ENCODE measurements at places on chromosomes 5 and 9.

- DNase-seq: no peak
These were observed 120.9 kb downstream of the CCDC192 start for GRCh38 chr5:127824126-127824525.

DNA sequence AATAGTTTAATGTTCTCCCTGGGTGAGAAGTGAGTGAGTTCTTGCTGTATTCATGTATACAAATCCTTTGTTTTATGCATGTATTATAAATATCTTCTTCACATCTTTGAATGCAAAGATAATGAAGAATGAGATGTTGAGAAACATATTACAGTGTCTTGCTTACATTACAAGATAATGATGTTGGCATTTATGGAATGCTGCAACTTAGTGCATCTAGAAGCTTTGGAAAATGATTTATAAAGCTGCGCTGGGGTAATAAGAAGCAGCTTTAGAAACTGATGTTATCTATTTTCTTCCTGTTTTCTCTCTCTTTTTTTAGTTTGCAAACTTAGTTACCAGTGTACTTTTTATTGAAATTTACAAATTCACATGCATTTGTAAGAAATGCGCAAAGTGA is 673.4 kb downstream of the KCTD16 start:
- no peak for DNase-seq

DNA sequence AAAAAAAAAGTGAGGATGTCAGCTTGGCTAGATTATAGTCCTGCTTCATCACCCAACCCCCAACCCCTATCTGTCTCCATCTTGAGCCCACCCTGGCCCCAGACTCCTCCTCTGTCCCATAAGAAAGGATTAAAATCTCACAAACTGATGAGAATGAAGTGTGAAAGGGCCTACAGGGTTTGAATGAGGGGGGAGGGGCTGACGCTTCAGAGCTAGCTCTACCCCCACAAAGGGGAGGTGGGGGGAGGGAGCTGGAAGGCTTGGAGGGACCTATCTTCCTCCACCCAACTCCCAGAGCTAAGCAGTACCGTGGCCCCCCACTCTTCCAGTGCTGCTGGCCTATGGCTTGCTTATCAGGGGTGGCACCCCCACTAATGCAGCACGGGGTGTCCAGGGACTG is 43.7 kb upstream of the HAND1 start:
- no peak for DNase-seq

- DNase-seq: no peak
These were observed 720.6 kb downstream of the SEMA5A start for GRCh38 chr5:8825139-8825757.

DNA sequence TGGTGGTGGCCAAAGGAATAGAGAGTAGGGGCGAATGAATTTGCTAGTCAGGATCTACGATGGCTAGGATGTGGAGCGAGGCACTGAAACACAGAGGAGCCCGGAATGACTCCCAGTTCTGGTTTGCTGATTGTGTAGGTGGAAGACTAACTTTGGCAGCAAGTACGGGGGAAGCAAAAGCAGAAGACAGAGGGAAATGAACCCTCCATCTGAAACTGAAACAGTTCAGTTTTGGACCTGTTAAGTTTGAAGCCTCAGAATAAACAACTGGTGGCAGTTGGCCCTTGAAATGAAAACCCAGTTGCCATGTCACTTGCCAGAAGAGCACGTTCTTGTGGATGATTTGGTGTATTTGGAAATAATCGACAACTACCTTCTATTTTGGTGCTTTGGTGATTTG is 15.4 kb upstream of the SMIM15 start:
- no peak for DNase-seq

DNA sequence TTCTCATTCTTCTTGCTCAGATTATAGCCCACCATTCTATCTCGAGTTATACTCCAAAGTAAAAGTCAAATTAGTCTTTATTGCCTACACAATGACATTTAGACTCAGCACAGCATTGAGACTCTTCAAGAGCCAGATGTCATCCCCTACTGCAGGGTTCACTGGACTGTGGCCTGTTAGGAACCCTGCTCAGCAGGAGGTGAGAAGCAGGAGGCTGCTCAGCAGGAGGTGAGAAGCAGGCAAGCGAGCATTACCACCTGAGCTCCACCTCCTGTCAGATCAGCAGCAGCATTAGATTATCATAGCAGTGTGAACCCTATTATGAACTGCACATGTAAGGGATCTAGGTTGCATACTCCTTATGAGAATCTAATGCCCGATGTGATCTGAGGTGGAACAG is 12.7 kb upstream of the LIFR start:
- DNase-seq: no peak

- DNase-seq: peak; percentile 42
These were observed 22.9 kb upstream of the NREP start for GRCh38 chr5:111779922-111780292.

GRCh38 chr5:94855543-94855942 is 237.1 kb downstream of the SLF1 start:
- no peak for DNase-seq

DNA sequence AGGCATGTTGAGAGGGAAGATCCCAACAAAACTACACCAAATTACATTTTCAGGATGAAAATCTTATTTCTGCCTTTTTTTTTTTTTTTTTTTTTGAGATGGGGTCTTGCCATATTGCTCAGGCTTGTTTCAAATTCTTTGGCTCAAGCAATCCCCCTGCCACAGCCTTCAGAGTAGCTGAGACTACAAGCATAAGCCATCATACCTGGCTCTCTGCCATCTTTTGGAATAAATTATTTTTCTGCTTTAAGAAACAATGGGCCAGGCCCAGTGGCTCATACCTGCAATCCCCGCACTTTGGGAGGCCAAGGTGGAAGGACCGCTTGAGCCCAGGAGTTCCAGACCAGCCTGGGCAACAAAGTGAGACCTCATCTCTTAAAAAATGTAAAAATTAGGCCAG is 14.3 kb downstream of the AFF4 start:
- DNase-seq: no peak

DNA sequence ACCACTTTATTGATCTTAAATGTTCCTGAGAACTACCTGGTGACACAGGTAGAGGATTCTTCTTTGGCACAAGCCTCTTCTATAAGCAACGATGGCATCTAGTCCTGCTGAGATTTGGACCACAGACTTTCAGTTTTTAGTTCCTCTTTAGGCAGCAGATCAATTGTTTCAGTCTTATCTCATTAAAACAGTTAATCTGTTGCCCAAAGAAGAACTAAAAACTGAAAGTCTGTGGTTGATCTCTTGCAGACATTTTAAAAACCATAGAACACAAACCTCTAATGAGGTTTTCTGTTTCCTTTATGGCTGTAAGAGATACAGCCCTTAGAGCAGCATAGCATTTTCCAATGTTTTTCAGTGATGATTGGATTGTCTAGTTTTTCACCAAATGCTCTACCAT is 480.9 kb downstream of the MTRR start:
- DNase-seq: no peak

- DNase-seq: no peak
These were observed 46.9 kb upstream of the TESK1 start for GRCh38 chr9:35558185-35558584.

- DNase-seq: no peak
These were observed 294.7 kb upstream of the DMRT1 start for GRCh38 chr9:546797-547223.

- DNase-seq: no peak
These were observed 106.0 kb downstream of the MVB12B start for GRCh38 chr9:126432659-126433058.

DNA sequence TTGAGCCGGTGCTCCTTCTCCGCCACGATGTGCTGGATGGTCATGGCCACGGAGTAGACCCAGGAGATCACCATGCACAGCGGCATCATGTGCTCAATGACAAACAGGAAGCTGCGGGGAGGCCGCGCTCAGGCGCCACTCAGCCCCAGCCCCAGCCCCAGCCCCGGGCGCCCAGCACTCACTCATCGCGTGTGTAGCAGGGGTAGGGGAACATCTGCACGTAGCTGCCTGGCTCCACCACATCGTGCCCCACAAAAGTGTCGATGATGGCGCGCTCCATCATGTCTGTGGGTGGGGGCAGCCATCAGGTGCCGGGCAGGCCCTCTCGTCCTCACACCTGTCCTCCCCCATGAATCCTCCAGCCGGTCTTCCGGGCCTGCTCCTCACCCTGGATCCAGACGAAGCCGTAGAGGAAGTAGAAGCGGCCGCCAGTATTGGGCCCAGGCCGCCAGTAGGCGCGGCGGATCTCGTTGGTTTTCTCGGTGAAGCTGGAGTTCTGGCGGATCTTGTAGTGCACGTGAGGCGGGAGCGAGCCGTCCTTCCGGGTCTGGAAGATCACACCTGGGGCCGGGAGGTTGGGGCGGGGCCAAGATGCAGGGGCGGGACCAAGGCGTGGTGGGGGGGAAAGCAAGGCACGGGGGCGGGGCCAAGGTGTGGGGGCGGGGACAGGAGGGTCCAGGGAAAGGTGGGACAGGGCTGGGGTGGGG is 10.1 kb downstream of the ABCA2 start:
- DNase-seq: no peak

- peak; percentile 75 for DNase-seq
These were observed 8.3 kb downstream of the OTP start for GRCh38 chr5:77630114-77630680.

DNA sequence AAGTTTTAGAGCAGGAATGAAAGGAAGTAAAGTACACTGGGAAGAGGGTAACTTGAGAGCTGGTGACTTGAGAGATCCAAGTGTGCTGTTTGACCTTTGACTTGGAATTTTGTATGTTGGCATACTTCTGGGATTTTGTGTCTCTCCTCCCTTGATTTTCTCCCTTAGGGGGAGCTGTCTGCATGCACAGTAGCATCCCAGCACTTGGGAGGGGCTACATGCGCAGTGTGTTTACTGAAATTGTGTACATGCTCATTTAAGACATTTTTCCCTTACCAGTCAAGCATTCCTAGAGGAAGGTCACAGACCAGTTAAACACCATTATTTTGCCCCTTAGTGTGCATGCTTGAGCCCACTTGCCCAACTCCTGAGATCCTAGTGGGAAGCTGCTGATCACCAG is 120.1 kb downstream of the ZNF622 start:
- no peak for DNase-seq

DNA sequence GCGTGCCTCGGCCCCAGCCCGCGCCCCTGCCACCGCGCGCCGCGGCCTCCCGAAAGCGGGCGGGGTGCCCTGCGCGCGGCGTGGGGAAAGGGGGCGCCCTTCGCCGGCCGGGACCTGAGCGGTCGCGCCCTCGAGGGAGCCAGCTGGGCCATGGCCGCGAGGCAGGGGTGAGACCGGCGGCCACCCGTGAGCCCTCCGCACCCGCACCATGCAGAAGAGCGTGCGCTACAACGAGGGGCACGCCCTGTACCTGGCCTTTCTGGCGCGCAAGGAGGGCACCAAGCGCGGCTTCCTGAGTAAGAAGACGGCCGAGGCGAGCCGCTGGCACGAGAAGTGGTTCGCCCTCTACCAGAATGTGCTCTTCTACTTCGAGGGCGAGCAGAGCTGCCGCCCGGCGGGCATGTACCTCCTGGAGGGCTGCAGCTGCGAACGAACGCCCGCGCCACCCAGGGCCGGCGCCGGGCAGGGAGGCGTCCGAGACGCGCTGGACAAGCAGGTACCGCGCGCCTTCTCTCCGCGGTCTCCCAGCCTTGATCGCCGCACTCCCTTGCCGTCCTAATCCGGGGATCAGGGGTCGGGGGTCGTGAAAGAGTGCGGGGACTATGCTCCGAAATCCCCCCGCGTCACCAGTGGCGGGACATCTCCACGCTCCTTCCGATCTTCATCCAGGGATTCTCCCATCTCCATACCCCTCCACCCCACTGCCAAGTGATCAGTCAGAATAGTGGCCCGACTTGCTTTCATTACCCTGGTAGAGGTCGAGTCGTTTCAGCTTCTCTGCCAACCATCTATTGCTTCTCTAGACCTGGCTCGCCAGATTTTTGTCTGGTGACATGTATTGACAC is 590 bp downstream of the RASGRF2 start:
- no peak for DNase-seq

DNA sequence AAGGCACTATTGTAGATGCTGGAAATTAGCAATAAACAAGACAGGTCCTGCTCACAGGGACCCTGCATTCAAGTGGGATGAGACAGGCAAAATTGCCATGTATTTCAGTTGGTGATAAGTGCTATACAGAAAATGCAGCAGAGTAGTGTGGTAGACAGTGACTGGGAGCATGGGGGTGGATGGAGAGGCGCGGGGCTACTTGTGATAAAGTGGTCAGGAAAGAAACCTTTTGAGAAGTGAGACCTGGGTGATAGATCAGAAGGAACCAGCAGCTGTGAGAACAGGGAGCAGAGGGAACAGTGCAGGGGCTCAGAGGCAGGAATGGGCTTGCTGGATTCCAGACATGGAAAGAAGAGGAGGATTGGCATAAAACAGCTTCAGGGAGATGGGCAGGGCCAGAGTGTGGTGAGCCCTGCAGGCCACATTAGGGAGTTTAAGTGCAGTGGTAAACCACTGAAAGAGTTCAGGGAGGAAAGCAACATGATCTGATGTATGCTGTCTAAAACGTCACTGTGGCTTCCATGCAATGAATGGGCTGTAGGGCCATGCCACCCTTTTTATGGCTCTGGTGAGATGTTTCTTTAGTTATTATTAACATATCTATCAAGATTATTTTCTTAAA is 7.3 kb downstream of the CRHBP start:
- no peak for DNase-seq

DNA sequence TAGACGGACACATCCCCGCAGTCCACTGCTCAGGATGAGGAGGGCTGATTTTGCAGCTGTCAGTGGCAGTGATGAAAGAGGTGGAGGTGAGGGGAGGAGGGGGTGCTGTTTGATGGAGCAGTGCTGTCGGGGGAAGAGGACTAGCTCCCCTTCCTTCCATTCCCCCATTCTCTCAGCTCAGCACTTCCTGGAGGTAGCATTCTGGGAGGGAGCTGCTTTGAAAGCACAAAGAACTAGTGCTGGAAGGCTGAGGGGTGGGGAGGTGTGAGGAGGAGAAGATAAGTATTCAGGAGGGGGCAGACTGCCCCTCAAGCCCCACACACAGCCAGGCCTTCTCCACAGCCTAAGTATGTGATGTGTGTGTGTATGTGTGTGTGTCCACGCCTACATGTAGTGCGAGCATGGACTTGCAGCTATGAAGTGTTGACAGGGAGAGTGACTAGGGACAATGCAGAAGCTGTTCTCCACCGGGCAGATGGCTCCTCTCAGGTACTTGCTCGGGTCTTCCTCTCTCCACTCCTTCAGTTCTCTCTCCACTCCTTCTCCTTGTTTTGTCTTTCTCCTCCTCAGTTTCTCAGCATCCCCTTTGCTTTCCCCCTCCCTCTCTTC is 65.5 kb upstream of the HSPA9 start:
- DNase-seq: no peak

GRCh38 chr5:83552275-83552674 is 80.7 kb downstream of the VCAN start:
- no peak for DNase-seq

DNA sequence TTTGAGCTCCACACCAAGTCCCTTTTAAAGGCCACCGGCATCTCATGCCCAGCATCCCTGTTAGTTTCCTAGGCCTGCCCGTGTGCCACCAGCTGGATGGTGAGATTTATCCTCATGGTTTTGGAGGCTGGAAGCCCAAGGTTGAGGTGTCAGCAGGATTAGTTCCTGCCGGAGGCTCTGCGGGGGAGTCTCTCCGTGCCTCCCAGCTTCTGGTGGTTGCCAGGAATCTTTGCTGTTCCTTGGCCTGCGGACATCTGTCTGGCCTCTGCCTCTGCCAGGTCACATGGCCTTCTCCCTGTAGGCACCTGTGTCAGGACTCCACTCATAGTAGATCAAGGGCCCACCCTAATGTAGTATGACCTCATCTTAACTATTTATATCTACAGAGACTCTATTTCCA is 45.4 kb downstream of the JADE2 start:
- DNase-seq: no peak
